ENCODE measurements at places on chromosomes 13 and 19.

- DNase-seq, result no peak
Observed at GRCh38 chr13:111853721-111854120, 213.2 kb upstream of the SOX1 start.

DNA sequence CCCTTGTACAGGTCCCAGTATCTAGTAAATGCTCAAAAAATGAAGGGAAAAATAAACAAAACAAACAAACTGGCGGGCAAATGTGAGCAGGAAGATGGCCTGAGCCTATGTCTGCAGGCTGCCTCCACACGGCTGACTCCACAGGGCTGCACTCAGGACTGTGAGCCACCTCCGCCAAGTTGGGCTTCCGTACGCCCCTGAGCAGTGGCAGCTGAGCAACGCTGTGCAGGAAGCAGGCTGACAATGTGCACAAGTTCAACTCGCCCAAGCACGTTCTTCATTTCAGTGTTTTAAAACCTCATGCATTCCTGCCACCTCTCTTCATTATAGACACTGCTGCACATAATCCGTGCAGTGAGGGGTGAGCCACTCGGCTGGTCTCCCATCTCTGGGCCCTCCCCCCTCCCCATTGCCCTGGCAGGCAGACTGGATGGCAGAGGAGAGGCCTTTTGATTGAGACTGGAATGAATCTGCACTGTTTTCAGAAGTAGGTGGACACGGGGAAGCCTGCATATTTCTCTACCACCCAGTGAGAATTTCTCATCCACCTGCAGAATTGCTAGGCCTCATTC lies 915.3 kb downstream of the UQCRFS1 start:
- DNase-seq, result no peak

GRCh38 chr19:33394006-33394722 lies 20.7 kb downstream of the CEBPG start:
- DNase-seq, result no peak

DNA sequence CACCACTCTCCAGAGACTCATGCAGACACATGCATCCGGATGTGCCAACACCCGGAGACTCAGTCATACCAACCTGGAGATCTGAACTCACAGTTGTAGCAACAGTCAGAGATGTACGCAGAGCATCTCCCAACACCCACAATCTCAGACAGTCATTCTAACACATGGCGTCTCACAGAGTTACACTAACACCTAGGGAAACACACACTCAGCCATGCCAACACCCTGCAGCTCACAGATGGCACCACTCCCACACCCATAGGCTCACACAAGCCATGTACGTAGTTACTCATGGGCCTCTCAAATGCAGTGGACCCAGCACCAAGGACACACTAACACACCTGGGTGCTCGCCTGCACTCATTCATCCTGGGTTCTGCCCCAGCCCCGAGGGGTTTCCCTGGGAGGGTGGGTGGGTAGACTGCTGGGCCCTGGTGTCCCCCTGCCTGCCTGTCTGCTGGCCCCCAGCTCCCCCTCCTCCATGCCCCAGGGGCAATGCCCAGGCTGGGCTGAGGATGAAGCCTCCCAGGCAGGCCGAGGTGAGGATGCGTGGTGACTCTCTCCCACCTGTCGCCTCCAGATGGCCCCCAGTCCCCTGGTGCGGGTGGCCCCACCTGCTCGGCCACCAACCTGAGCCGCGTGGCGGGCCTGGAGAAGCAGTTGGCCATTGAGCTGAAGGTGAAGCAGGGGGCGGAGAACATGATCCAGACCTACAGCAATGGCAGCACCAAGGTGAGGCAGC lies 10.0 kb downstream of the PKN1 start:
- no peak for DNase-seq

Data from activated CD4-positive, CD25-positive, alpha-beta regulatory T cell treated with anti-CD3 and anti-CD28 coated beads, Interleukin-2, amount 50 U/mL, for 16 hours (primary cell).